Pons (tissue), 1 donor: ENCODE measurements at places on chromosomes 4 and X.

DNA sequence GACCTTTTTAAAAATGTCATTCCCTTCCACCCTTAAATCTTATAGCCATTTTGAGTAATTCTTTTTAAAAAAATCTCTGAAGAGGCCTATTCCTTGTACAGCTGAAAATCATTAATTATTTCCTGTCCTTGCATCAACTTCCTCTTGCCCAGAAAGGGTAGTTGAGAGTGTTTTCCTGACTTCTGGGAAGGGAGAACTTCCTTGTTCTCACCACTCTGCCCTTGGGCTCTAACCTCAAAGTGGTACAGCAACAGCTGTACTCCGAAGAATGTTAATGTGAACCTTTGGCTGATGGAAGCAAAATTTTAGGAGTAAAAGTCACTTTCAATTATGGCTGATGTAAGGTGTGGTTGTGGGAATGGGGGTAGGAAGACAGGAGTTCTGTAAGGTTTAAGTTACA is 15.1 kb upstream of the FABP2 start:
- DNase-seq, result peak; percentile 30

GRCh38 chr4:109589605-109590004 is 29.6 kb downstream of the MCUB start:
- no peak for DNase-seq

DNA sequence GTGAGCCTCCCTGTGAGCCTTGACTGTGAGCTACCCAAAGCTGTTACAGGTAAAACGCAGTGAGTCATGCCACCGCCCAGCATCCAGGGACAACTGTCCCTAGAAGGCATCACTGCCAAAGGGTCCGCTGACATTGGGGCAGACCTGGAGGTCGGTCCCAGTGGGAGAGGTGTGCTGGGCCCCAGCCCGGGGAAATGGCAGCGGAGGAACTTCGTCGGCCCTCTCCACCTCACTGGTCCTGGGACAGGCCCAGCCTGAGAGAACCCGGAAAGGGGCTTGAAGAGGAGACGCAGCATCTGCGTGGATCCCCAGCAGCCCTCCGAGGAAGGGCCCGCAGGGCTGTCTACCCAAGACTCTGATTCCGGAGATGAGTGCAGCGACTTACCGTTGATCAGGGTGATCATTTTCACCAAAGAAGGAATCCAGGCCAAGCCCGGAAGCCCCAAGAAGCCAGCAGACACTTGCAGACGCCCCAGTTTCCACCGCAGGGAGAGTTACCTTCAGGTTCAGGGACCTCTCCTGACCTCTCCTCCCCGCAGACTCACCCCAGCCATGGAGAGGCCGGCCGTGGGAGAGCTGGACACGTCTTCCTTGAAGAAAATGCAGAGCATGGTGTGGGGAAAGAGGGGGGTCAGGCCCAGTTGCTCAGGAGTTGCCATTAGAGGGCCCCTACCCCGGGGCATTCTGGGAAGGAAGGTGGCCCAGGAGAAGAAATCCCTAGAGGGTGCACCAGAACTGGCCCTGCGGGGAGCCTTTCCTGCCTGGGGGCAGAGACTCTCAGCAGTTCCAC is 51.2 kb downstream of the CXorf49B start:
- DNase-seq, result no peak

- no peak for DNase-seq
Observed at GRCh38 chr4:118340109-118340508, 12.7 kb downstream of the PRSS12 start.

DNA sequence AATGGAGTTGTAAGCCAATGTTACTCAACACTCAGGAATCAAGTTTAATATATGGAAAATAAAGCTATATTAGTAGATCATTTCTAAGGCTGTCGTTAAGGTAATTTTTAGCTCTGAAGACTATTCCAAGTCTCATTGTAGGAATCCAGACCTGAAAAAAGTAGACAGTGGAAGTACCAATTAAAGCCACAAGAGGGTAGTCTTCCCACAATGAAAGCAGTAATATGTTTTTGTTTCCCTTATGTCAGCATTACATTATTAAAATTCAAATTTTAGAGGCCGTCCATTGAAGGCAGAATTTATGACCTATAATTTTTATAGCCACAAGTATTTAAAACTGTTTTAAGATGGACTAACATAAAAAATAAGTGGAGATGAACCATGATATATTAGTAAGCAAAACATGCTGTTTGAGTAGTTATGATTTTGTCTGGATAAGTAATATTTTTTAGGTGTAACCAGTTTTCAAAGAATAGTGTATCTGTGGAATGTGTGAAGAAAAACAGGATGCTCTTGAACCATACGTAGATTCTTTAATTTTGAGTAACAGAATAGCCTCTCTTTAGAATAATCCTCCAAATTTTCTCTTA is 372.6 kb upstream of the TECRL start:
- peak; percentile 39 for DNase-seq

- DNase-seq, result no peak
Observed at GRCh38 chr4:72690771-72691170, 121.8 kb upstream of the ADAMTS3 start.

GRCh38 chr4:54234497-54235205 is 5.6 kb downstream of the PDGFRA start:
- no peak for DNase-seq

DNA sequence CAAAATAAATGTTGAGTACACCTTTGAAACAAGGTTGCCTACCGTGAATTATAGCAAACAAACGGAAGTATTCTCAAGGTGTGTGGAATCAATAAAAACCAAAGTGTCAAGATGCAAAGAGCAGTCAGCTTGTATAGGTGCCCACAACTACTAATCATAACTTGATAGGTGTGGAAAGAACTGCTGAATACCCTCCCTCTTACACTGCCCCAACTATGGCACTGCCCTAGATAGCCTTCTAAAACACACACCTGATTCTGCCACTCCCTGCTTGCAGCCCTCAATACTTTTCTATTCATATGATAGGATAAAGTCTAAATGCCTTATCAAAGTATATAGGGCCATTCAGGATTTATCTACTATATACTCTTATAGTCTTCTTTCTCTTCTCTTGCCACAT is 31.1 kb upstream of the SLC4A4 start:
- DNase-seq, result no peak

GRCh38 chr4:116489739-116490138 is 595.6 kb downstream of the TRAM1L1 start:
- DNase-seq, result no peak

DNA sequence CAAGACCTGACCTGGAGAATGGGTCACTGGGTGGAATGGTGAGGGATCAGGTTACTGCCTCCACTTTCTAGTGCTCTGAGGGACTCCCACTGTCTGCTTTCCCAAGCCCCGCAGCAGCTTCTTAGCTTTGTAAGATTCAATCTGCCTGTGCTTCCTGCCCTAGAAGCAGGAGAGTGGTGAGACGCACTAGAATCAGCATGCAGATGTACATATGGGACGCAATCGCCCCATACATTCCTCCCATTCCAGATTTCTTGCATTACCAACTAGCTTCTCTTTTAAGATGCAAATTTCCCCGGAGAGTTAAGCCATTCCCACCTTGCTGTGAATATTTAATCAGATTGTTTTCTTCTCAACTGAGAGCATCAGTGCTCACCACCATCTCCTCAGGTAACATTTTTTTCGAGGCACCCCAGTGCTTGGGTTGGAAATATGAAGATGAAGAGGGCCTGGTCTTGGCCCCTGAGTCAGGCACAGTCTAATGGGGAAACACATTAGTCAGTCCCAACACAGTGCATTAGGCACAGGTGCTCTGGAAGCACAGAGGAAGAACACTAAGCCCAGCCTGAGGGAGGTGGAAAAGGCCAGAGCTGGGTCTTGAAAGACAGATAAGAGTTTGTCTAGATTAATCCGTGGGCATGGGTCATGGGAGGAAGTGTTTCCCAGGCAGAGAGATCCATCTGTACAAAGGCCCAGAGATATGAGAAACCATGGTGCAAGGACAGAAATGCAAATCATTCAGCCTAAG is 66.7 kb upstream of the PRPS1 start:
- DNase-seq, result no peak

GRCh38 chr4:186104890-186105646 is 564 bp downstream of the FAM149A start:
- DNase-seq, result no peak

- no peak for DNase-seq
Observed at GRCh38 chr4:24888475-24889344, 24.1 kb downstream of the CCDC149 start.

DNA sequence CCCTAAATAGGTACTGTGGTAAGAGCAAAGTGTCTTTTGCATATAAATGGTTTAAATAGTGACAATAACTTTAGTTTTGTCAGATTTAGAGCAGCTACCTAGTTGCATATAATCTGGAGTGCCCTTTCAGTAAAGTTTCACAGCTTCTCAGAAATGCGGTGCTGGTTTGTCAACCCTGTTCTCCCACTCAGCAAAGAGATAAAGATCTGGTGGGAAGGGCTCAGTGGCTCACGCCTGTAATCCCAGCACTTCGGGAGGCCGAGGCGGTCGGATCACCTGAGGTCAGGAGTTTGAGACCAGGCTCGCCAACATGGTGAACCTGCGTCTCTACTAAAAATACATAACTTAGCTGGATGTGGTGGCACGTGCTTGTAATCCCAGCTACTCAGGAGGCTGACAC is 45.6 kb upstream of the TENM3 start:
- DNase-seq, result no peak
